GM13977 (cell line): ENCODE measurements at places on chromosomes 4 and X.

DNA sequence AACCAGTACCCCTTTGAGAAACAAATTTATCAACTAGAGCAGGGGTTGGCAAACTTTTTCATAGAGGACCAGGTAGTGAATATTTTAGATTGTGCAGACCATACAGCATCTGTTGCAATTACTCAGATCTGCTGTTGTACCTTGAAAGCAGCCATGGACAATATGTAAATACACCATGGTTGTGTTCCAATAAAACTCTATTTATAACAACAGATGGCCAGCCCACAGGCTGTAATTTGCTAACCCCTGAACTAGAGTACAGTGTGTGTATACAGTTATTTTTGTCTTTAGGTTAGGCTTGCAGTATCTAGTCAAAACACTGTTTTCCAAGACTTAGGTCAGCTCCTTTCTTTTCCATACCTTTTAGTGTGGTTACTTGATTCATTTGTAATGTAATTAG is 54.4 kb downstream of the PHKA1 start:
- no peak for DNase-seq

DNA sequence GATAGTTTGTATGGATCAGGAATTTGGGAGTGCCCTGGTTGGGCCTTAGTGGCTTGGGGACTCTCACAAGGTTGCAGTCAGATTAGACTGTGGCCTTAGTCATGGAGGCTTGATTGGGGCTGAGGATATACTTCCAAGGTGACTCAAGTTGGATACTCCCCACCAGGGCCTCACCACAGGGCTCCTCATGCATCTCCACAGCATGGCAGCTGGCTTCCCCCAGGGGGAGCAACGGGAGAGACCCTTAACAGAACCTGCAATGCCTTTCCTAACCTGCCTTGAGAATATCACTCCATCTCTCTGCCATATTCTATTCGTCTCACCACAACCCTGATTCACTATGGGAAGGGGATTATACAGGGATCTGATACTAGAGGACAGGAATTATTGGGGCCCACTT is 161.9 kb downstream of the RELL1 start:
- DNase-seq, result no peak

DNA sequence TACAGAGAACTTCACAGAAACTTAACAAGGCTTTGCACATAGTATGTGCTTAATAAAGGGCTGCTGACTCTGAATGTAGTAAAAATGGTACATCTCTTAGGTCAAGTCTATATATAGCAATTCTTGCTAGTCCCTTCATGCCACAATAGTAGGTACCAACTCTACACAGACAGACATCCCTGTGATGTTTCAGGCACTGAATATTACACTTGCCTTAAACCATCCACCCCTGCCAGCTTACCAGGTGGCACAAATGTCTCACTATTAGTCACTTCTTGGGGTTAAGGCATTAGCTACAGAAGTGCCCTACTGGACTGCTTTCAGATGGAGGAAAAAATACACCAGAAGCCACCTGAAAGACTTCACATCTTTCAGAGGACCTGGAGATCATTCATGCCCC is 86.3 kb upstream of the CITED1 start:
- DNase-seq, result no peak

DNA sequence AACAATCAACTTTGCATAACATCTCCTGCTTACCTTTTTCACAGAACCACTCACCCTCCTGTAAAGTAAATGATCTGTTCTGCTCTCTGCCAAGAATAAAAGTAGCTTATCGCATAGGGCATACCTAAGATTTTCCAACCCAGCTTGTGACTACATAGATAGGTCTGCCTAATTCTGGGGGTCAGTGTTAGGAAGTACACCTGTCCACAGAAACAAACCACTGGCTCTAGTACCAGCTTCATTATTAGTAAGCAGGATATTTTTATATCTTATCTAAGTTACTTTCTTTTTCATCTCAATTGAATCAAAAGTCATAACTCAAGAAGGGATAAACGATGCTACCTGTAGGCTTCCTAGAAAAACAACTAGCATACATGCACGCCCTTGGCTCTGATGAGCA is 23.8 kb downstream of the CXCL1 start:
- DNase-seq, result no peak

DNA sequence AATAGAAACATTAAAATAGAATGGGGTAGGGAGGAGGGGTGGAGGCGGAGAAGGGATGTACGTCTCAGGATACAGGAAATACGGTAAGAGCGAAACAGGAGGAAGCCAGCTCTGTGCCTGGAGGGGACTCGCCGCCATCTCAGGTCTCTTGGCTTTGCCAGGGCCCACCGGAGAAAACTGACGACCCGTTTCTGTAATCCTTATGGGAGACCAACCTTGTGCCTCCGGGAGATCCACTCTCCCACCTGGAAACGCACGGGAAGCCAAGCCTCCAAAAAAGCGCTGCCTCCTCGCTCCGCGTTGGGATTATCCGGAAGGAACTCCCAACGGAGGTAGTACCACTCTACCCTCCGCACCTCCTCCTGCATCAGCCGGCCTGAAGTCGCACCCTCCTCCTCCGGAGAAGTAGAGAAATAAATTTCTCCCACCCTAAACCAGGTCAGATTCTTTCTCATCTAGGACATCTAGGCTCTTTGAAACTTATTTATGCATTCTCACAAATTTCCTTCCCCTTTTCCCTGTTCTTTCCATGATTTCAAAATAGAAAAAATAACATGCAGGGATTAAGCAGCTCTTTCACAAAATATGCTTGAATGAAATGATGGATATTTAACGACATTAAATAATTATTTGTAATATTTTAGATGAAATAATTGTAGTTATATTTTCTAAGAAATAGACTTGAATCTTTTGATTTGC is at the start of gene NBDY:
NBDY (plus strand) TSS at position 92 of the 699 bp plus-strand sequence; CDS start at position 203, 111 bp downstream.
- peak; percentile 13 for DNase-seq

DNA sequence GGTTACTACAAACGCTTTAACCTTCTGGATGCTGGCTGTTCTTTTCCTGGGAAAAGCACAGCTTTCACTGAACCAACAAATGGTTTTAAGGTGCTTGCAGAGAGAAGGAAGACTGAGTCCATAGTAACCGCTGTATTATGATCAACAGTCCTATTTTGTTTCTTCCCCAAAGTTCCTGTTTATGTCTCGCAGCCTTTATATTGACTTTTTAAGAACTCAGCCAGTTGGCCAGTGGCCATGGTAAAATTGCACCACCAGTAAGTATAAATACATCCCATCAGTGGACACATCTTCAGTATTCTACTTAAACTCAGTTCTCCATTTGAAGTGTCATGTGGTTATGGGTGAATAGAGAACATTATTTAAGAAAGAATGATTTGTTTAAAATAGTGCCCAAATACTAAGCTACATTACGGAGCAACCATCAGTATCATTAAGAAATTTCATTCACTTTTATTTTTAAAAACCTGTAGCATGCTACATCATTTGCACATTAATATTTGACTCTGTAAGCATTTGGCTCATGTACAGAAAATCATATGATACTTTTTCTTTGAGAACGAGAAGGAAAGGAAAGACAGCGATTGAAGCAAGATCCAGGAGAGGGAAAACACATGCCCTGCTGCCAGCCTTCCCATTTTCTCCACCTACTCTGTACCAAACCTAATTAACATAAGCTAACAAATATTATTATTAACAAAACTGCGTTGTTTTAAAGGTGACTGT is 287.0 kb downstream of the ARHGAP24 start:
- no peak for DNase-seq
